ENCODE measurements at places on chromosomes 6 and 20.

DNA sequence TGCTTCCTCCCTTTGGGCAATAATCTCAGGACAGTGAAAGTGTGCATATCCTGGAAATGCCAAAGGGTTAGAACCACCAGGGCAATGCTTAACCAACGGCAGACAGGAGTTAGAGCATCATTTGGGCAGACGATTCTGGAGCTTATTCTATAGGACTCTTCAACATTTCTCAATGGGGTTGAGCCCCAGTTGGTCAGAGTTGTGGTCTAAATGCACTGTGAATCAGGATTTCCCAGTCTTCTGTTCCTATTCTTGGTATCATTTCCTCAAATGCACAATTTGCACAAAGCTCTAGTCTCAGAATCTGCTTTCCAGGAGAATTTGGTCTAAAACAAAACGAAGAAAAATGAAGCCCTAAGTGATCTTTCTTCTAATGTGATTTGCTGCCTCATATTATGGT is 389.6 kb upstream of the JAG1 start:
- no peak for DNase-seq

- DNase-seq, result no peak
These were observed 61.4 kb upstream of the TOX2 start for GRCh38 chr20:43853174-43853803.

DNA sequence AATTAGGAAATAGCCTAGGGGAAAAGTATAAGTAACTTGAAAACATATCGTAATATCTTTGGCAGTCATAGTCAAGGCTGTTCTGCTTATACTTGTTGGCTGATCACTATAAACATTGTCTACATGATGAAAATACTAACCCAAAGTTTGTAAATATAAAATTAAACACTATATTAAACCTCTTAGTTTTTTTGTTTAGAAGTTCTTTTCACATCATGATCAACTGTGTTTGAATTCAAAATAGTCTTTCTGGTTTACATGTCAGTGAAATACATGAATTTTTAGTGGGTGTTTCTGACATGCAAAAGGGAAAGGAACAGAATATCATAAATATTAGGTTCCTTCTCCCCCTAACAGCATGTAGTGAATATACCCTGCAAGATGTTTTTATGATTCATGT is 43.5 kb downstream of the ADGRG6 start:
- DNase-seq, result no peak

DNA sequence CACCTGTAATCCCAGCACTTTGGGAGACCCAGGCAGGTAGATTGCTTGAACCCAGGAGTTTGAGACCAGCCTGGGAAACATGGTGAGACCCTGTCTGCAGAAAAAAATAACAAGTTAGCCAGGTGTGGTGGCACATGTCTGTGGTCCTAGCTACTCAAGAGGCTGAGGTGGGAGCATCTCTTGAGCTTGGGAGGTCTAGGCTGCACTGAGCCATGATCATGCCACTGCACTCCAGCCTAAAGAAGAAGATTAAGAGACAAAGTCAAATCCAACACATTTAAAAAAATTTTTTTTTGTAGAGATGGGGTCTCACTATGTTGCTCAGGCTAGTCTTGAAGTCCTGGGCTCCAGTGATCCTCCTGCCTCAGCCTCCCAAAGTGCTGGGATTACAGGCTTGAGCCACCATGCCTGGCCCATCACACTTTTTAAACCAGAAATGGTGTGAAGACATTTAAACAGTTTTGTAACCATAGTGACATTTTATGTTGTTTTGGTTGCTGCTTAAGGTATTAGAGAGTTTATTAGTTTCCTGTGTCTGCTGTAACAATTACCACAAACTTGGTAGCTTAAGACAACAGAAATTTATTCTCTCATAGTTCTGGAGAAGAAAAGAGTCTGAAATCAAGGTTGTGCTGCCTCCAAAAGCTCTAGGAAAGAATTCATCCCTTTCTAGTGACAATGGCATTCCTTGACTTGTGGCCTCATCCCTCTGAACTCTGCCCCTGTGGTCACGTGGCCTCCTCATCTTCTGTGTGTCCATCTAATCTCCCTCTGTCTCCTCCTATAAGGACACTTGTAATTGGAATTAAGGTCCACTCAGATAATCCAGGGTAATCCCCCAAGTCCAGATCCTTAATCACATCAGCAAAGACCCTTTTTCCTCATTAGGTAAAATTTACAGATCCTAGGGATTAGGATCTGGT is 104.6 kb upstream of the TNFAIP3 start:
- no peak for DNase-seq

GRCh38 chr20:64011366-64011779 is 24.6 kb upstream of the C20orf204 start:
- DNase-seq, result no peak

DNA sequence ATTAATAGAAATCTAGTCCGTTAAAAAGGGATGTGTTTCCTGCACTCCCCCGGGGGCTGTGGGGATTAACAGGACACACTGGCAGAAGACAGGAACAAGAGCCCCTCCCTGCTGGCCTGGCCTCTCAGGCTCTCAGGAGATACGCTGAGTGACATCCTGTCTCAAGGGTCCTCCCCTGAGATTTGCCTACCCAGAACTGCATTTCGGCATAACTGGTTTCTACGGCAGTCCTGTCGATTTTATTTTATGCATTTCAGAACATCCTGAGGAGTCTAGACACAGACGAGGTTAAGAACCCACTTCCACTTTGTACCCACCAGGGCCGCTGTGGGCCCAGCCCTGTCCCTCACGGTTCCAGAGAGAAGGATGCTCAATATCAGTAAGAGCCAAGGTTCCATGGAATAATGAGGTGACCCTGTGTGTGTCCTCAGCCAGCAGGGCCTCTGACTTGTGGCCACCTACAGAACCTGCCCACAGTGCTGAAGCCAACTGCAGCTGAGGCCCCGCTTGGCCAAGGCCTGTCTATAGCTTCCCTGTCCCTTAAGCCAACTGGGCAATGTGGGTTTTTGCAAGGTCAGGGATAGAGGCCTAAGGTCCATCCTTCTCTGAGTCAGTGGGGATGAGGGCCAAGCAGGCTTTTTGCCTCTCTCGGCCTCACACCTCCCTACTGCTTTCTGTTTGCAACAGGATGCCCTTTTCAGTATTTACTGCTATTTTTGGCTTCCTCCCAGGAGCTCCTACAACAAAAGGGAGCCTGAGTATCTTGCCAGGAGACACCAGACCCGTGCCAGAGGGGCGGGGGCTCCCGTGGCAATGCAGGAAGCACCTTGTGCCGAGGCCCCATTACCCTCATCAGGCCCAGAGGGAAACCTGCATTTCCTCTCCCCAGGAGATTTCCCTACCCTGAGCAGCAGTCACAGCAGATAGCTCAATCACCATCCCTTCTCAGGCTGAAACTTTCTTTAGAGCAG is 14.7 kb downstream of the UQCC2 start:
- DNase-seq, result peak; percentile 37

- DNase-seq, result no peak
These were observed 57.6 kb upstream of the MAP3K7 start for GRCh38 chr6:90644492-90644891.

DNA sequence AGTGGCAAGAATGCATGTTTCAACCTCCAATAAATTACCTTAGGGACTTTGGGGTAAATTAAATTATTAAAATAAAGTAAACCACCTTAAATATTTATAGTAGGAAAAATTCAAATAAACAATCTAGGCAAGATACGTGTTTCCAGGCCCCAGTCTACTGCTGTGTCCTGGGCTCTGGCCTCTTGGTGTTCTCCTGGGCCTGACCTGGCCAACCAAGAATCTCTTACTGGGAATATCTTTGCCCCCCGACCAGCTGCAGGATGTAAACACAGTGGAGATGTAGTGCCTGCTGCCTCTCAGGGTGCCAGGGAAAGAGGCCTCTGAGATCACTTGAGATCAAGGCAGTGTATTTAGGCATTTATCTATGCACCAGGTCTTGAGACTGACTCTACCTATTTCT is 11.7 kb upstream of the DSN1 start:
- DNase-seq, result no peak

DNA sequence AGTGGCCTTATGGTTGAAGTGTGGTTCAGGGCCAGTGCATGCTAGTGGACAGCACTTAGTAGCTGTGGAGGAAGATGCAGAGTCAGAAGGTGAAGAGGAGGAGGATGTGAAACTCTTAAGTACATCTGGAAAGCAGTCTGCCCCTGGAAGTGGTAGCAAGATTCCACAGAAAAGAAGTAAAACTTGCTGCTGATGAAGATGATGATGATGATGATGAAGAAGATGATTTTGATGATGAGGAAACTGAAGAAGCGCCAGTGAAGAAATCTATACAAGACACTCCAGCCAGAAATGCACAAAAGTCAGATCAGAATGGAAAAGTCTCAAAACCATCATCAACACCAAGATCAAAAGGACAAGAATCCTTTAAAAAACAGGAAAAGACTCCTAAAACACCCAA is 28.9 kb downstream of the MDFI start:
- DNase-seq, result no peak

DNA sequence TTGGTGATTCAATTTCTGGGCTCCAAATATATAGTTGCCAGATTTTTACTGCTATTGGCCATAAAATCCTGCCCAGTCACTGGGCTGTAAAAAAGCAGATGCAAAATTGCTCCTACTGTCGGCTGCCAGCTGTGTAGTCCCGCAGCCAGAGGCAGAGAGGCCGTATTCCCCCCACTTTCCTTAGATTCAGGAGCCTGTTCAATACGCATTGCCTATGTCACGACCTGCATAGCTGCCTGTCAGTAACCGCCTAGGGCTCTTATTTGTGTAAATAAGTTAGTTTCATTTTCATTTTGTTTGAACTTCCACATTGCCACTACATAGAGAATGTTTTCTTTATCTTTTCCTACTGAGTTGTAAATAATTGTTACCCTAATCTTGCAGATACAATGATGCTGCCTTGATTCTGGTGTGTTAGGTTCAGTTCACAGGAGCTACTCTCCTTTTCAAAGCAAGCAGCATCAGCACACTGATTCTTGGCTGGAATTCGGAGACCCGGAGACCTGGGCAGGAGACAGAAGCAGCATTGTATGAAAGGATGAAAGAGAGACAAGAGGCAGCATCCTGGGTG is 46.0 kb upstream of the UST start:
- DNase-seq, result peak; percentile 49

GRCh38 chr6:151634336-151634720 is 140.5 kb downstream of the CCDC170 start:
- DNase-seq, result no peak

DNA sequence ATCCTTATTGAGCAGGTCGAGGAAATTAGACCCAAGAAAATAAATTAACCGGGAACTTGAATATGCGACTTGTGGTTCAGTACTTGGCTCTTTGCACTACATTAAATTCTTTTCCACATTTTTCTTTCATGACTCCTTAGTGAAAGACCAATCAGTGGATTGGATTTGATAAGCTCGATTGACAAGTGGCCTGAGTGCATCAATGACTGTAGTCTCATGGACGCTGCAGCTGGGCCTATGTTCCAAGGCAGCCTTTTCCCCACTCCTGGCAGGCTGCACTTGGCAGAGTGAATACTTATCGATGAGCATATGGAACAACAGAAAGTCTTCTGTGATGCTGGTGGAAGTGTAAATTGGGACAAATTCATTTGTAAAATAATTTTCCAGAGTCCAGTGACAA is 210.8 kb upstream of the EXOC2 start:
- DNase-seq, result peak; percentile 66

DNA sequence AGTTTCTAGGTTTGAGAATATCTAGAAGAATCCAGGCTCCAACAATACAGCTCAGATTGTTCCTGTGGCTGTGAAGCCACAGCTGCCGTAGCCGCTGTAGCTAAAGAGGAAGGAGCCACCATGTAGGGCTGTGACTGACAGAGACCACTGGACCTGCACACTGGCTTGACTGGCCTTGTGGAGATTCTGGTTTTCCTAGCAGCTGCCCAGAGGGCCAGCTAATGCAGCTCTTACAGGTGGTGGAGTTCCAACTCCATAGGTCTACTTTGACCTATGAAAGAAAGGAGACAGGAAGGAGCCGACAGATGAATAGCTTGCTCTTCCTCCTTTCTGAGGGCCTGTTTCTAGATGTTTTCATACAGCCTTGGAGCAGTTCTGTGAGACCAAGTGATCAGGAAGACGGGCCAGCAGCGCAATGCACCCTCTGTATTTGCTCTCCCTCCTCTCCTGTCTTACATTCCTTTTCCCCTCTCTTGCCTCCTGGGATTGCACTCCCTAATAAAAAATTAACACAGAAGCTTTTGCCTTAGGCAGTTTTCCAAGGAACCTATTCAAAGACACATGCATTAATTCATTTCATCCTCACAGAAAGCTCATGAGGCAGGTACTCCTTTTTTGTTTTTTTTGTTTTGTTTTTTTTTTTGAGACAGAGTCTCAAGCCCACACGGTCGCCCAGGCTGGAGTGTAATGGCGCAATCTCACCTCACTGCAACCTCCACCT is 51.8 kb upstream of the MYB start:
- DNase-seq, result no peak

DNA sequence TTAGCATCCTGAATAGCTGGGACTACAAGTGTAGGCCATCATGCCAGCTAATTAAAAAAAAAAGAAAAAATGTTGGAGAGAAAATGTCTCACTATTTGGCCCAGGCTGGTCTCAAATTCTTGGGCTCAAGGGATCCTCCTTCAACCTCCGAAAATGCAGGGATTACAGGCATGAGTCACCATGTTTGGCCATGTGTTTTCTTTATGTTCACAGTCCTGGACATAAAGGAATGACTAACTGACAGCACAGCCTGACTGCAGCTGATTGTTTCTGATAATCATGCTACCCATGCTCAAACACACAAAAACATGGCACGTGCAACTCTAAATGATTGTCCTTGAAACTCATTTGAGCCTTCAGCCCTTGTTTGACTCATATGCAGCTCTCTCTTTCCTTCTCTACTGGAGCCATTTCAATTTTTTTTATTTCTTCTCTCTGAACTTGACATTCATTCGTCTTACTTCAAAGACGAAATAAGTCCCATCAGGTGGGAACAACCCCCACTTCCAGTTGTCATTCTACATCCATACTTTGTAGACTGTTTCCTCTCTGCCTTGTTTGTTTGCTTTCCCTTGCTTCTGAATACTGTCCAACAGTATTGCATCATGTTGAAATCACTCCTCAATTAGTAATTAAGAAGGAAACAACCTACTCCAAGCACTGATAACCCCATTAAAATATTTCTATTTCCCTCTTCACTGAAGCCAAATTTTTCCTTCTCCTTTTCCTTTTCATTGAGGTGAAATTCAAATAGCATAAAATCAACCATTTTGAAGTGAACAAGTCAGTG is 413.0 kb downstream of the BMP2 start:
- no peak for DNase-seq

- peak; percentile 38 for DNase-seq
These were observed 639 bp upstream of the CD24 start for GRCh38 chr6:106974999-106975737.

- DNase-seq, result no peak
These were observed 183.2 kb downstream of the EYA4 start for GRCh38 chr6:133424359-133424758.

GRCh38 chr6:158552055-158552795 is 7.7 kb upstream of the TMEM181 start:
- no peak for DNase-seq
